ENCODE measurements at places on chromosomes 5 and 9.

- DNase-seq, result peak; percentile 48
These were observed 4.6 kb downstream of the BARHL1 start for GRCh38 chr9:132586830-132587591.

GRCh38 chr5:124692324-124692723, 54.1 kb downstream of the ZNF608 start:
- DNase-seq, result no peak

DNA sequence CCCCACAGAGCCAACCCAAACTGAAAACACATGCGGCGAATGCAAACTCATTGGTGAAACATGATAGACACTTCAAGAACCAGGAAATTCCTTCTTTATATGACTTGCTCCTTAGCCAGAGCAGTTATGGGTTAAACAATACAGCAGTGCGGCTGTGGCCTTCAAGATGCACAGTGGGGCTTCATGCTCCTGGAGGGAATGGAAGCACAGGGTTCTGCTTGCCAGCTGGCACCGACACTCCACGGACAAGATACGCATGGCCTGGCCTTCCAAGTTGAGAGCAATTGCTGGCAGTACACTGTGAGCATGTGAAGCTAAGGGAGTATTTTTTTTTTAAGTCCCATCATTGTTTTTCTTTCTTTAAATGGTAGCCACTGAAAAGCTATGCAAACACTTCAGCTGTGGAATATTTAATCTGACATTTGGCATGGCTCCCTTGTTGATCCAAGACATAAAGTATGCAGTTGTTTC, 451.6 kb upstream of the CD180 start:
- DNase-seq, result no peak

GRCh38 chr5:66969963-66970362, 226.6 kb downstream of the CD180 start:
- DNase-seq, result no peak

- DNase-seq, result no peak
These were observed 38.2 kb upstream of the SPATA31E1 start for GRCh38 chr9:87844506-87844905.

DNA sequence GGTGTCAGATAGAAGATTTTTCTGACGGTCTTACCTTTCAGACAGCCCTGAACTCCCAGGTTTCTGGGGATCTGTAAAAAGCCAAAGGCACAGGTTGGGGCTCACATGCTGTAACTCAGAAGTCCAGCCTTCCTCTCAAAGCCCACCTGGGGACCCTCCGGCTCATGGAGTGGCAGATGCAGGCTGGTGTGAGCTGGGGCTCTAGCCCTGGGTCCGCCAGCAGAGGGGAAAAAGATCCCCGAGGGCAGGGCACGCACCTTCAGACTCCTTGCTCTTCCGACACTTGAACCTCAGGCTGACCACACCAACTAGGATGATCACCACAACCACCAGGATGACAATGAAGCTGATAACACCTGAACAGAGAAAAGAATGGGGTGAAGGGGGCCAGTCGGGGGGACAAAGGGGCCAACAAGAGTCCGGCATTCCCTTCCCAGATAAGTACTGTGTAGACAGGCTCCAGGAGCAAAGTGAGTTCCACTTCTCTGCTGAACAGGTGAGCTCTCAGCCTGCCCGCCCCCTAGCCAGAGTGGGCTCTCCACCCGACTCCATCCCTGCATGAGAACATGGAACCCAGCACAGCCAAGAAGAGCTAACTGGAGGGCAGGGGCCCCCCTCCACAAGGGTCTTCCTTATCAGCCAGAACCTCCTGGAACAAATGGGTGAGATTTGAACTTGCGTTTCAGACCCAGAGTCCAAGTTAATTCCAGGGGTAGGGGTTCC, 7.8 kb downstream of the ECSCR start:
- no peak for DNase-seq

GRCh38 chr5:173764332-173765028, 123.7 kb upstream of the CPEB4 start:
- DNase-seq, result no peak

- DNase-seq, result no peak
These were observed 185.7 kb downstream of the PLK2 start for GRCh38 chr5:58274191-58274590.

DNA sequence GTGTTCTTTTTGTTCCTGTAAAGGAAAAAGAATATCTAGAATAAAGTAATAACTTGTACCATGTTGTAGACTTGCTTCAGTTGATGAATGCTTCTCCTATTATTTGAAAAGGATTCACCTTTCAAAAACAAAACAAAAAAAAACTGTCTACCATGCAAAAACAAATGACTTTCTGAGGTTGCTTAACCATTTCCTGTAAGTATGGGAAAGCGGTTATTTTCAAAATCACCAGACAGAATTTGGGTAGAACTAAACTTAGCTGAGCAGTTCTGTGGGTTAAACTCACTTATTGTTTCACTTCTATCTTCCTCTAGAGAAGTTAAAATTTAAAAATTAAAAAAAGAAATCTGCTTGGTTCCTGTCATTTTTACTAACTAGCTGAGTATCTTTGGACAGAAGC, 25.2 kb downstream of the LNPEP start:
- DNase-seq, result no peak

DNA sequence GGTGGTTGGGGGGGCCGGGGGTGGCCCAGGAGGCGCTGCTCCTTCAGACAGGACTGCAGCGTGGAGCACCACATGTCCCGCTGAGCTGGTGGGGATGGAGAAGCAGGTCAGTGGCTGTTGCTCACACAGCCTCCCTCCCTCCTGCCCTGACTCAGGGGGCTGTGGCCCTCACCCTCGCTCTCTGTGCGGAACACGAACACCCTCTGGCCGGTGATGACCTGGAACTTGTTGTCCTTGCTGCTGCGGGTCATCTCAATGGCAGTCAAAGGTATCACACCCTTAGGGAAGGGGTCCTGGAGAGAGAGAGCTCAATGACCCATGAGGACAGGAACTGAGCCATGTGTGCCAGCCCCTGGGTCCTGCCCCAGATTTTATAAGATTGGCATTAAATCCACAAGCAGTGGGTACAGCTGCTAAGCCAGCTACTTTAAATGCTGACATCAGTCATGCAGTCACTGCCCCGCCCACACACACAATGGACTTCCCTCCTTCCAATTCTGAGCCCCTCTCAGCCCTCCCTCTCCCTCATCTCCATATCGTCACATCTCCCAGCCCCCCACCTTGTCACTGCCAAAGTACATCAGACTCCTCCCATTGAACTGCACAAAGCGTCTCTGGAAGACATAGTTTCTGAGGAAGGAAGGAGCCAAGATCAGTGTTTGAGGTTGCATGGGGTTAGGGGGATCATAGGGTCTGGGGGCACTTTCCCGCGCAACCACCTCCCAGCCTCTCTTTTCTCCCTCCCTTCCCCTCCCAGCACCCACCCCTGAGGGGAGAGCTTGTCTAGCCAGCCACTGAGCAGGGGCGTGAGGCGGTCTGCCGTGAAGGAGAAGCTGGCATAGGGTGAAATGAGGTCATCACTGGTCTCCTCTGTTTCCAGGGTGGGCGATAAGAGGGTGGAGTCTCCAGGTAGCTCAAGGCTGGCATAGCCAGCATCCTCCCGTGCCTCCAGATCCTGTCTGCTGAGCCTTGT, 8.9 kb downstream of the ARAP3 start:
- DNase-seq, result peak; percentile 54

DNA sequence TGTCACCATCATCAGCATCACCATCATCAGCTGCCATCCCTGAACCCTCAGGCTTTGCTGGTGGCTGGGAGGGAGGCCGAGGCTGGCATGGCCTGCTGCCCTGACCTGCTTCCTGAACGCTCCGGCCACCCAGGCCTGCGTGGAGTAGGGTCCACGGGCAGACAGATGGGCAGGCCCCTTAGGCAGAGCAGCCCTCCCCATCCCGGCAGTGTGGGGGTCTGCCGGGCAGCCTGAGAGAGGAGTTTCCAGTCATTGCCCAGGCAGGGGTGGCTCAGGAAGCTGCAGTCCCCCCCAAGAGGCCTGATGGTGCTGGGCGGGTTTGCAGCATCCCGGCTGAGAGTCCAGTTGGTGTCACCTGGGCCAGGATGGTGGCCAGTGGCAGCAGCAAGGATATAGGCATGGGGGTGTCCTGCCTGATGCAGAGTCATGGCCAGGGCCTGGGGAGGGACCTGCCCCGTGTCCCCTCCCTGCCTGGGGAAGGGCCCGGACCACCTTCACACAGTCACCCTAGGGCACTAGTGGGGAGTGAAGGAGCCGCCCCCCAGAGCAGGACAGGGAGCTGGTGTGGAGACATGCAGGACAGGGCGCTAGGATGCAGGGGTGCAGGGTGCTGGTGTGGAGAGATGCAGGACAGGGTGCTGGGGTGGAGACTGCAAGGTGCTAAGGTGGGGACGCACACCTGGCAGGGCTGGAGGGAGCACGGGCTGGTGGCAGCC, 7.7 kb upstream of the EGFL7 start:
- DNase-seq, result no peak

DNA sequence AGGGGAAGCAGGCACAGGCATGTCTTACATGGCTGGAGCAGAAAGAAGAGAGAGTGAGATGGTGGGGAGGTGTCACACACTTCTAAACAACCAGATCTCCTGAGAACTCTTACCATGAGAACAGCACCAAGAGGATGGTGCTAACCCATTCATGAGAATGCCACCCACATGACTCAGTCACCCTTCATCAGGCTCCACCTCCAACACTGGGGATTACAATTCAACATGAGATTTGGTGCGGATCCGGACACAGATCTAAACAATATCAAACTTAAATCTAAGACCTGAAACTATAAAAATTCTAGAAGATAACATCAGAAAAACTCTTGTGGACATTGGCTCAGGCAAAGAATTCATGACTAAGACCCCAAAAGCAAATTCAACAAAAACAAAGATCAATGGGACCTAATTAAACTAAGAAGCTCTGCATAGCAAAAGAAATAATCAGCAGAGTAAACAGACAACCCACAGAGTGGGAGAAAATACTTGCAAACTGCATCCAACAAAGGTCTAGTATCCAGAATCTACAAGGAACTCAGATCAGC, 65.4 kb downstream of the SPATA31C2 start:
- DNase-seq, result no peak

DNA sequence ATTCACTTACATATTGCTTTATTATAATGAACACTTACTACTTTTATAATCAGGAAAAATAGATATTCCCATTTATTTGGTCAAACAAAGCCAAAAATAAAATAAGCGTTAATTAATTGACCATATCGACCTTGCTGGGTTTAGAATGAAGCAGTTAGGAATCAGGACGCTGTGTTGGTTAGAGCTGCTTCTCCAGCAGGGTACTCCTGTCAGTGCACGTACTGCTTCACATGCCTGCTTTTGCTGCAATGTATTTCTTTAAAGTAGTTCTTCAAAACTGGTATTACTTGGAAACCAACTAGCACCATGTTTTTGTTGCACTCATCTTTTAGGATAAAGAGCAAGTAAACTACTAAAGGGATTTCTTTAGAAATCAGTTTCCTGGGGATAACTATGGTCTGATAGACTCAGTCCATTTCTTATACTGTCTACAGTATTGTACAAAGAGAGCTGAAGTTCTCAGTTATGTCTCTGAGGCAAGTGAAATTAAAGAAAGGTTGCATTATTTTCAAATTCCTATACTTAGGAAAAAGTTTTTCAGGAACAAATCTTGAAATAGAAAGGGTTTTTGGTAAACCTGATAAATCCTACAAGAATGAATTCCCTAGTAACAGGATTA, 6.8 kb upstream of the TRMO start:
- no peak for DNase-seq

DNA sequence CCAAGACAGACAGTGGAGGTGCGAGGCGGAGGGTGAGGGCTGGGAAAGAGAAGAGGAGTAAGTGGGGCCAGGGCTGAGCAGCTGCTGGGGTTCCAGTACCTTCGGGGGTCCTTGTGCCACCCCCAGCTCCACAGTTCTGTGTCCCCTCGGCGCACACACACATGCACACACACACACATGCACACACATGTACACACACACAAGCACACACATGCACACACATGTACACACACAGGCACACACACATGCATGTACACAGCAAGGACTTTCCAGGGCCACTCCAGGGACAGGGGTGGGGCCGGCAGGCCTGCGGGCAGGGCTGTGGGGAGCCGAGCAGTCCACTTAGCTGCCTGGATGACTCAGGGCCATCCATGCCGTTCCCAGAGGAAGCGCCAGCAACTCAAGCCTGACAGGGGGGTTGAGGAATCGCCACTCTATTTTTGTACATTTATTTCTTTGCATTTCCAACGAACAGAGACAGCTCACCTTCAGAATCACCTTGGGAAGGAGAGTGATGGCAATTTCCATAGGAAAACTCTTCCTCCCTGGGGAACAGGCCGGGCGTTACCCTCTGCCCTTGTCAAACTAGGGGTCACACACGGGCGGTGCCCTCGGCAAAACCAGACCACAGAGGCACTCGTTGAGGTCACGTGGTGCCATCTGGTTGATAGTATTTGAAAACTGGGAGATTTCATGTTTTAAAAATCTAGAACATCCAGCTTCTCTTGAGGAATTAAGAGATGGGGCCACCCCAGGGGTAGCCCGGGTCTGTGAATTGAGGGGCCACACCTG, 135.7 kb downstream of the ADAMTS2 start:
- peak; percentile 34 for DNase-seq

DNA sequence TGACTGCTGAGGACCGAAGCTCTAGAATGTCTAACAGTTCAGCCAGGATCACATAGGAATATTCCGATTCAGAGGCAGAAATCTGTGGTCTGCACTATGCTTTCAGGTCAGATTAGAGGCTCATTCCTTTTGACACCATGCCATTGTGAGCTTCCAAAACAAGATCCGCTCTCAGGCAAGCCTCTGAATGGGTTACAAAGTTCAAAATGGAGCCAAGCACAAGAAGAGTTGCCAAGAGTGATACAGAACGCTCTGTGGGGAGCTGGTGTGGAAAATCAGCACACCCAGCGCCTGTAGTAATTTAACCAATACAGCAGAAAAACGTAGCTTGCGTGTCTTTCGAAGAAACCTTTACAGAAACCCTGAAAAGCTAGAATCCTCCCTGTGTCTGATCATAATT, 33.3 kb upstream of the FAT2 start:
- no peak for DNase-seq

DNA sequence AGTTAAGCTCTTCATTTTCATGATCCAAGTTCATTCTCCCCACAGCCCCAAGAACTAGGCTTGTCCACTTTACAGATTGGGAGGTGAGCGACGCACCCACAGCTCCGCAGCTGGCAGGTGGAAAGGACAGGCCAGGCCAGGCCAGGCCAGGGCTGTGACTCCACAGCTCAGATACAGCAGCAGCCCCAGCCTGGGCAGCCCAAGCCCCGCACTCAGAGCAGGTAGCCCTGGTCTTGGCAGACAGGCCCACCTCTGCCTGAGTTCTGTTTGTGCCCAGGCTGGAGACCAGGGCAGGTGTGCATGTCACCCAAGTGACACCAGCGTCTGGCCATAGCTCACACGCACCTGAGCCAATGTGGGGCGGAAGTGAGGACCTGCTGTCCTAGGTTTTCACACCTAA, 124.7 kb downstream of the WNK2 start:
- DNase-seq, result no peak

- DNase-seq, result no peak
These were observed 117.9 kb downstream of the NXNL2 start for GRCh38 chr9:88652876-88653275.

- DNase-seq, result no peak
These were observed 36.8 kb upstream of the SSBP2 start for GRCh38 chr5:81787474-81788242.

GRCh38 chr5:157241483-157241882, 24.4 kb upstream of the CYFIP2 start:
- DNase-seq, result no peak

- DNase-seq, result no peak
These were observed 74.3 kb downstream of the KIAA0825 start for GRCh38 chr5:94544031-94544650.

All from glutamatergic neuron (in vitro differentiated cells).